Stimulated activated CD8-positive, alpha-beta memory T cell treated with anti-CD3 and anti-CD28 coated beads, Interleukin-2, amount 100 ng/mL, for 1 hour (primary cell): ENCODE measurements at places on chromosomes 6 and 20.

GRCh38 chr6:35146453-35146852 is 5.3 kb upstream of the TCP11 start:
- no peak for DNase-seq

- DNase-seq, result no peak
Observed at GRCh38 chr20:51438136-51438535, 104.4 kb downstream of the NFATC2 start.

DNA sequence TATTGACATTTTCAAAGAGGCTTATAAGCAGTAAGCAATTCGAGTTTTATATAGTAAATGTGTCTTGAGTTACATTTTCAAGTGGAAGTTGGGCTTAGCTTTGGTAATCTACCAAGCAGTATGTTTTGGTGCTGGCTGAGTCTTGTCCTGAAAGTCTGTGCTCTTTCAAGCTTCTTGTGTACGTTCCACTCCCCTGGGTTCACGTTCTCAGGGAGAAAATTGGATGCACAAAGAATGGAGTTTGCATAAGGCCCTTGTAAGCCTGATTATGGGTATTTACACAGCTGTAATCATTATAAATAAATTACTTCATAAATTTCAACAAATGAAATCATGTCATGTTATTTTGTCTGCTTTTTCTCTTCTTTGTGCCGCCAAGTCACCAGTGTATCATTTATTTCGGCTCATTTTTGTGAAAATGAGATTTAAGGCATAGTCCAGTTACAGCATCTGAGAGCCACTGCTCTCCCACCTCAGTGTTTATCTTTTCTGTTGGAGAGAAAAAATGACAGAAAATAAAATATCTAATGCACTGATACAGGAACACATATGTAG is 262.5 kb downstream of the BTBD3 start:
- DNase-seq, result no peak

GRCh38 chr6:88477413-88477812 is 311.3 kb upstream of the CNR1 start:
- no peak for DNase-seq

DNA sequence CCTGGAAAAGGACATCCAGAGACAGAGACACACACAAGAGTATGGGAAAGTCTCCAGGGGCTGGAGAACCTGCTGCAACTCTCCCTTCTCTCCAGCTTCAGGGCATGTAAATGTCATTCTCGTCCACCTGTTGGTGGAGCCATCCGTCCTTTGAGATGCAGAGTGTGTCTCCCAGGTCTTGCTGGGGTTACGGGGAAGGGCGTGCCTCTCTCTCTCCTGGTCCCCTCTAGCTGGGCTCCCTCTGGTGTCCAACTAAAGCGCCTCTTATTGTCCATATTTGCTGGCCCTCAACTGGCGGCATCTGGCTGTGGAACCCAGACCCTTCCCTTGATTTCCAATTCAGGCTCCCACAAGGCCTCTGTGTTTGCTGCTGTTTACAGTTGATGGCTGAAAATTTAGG is 244.1 kb downstream of the BMP7 start:
- DNase-seq, result no peak

GRCh38 chr20:53412577-53413185 is 181.0 kb downstream of the ZNF217 start:
- no peak for DNase-seq

DNA sequence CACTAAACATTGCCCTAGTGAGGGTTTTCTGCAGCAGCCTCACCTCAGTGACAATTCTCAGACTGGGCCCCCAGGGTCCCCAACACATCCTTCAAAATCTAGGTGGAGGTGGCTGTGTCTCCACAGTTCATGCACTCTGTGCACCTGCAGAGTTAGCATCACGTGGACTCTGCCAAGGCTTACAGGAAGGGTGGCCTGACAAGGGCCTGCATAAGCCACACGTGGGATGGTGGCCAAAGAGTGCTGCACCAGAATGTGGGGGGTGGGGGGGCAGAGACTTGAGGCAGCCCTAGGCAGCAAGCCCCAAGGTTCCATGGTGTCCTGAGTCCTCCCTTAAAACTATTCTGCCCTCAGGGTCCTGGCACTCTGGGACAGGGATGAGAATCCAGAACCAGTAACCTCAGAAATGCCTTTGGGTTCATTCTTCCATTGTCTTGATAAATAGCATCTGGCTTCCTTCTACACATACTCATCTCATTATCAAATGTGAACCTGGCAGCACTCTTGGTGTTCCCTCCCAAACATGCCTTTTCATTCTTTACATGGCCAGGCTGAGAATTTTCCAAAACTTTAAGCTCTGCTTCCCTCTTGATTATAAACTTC is 1.6 kb upstream of the SERPINB1 start:
- DNase-seq, result no peak

DNA sequence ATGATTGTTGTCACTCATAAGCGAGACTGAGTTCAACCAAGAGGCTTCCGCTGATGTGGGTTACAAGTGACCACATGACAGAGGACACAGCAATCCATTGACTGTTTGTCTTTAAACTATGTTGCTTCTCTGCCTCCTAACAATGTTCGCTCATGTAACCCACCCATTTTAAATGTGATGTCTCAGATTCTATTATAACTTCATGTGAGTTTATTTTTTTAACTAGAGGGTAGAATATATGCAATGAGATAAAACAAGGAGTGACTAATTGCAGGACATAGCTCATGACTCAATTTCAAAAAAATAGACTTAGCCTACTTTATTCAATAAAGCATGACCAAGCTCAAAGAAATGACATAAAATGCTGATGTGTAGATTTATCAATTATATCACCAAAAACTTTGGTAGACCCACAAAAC is 119.2 kb upstream of the SASH1 start:
- DNase-seq, result no peak

DNA sequence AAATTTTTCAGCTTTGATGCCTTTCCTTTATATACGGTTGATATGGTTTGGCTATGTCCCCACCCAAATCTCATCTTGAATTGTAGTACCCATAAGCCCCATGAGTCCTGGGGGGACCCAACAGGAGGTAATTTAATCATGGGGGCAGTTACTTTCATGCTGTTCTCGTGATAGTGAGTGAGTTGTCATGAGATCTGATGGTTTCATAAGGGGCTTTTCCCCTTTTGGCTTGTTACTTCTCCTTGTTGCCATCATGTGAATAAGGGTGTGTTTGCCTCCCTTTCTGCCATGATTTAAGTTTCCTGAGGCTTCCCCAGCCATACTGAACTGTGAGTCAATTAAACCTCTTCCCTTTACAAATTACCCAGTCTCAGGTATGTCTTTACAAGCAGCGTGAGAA is 66.8 kb downstream of the ARHGAP18 start:
- DNase-seq, result no peak

DNA sequence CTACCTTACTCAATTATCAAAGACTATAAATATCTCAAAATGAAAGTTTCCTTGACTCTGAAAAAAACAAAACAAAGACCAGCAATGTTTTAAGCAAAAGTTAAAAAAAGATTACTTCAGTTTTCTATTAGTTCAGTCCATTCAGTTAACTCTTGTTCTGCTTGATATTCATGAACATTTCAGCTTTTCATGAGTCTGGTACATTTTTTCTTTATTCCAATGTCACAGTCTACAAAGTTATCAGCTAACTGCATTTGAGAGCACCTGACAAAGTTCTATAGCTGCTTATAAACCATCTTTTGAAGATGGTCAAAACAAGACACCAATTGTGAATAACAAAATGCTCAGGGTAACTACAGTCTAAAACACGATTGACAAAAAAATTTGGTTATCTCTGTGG is 156.1 kb upstream of the NOX3 start:
- DNase-seq, result no peak

DNA sequence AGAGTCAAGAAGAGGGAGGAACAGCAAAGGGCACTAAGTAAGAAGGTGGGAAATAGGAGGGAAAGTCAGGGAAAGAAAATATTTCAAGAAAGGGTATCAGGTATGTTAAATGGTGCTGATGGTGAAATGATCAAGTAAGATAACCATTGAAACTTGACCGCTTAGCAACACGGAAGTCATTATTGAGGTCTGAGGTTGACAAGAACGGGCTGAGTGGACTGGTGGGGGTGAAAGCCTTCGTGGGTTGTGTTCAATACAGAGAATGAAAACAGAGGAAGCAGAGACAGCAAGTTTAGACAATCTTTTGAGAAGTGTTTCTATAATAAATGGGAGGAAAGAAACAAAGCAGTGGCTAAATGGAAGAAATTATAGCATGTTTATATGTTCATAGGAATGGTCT is 72.0 kb downstream of the LIN28B start:
- no peak for DNase-seq
